ENCODE measurements at places on chromosomes 13 and 19.

- no peak for DNase-seq
These were observed 1.4 kb upstream of the CD37 start for GRCh38 chr19:49333811-49334288.

DNA sequence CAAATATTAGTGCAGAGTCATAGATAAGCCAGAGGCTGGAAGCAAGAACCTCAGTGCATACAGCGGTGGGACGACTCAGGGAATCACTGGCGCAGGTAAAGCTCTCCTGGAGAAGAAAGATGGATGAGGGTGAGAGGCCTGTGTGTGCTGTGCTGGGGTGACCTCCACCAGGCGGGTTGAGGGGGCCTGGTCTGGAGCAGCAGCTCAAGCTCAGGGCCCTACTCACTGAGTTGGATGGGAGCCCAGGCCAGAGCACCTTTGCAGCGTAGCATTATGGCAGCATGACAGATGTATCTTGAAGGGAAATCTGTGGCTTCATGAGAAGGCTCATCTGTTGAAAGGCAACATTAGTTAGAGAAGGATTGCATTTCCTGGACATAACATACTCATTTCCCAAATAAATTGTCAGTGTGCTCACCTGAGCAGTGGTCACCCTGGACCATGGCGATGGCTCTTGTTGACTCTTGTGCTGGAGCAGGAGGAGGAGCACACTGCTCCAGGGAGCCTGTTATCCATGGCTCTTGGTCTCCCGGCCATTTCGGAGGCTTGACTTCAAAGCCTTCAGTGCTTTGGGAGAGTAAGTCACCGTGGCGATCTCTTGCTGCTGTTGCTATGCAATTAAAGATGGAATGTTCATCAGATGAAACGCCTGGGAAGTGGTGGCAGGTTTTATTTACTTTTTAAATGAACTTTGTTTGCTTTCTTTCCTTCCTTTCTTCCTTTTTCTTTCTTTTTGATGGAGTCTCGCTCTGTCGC is 25.0 kb downstream of the HNRNPM start:
- DNase-seq: no peak

DNA sequence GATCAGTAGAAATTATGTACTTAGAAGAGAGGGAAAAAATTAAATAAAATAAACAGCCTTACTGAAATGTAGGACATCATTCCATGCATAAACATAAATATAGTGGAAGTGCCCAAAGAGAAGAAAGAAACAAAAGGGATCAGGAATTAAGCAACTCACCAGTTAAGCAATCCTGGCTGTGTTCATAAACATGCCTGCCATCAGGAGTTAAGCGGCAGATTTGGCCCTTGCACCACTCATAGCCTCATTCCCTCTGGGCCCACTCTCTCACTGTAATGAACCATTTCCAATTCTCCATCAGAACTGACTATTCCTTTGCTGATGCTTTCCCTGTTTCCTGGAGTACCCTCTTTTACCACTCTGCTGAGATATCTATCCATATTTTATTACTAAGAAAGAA is 281.4 kb downstream of the LHFPL6 start:
- DNase-seq: no peak

DNA sequence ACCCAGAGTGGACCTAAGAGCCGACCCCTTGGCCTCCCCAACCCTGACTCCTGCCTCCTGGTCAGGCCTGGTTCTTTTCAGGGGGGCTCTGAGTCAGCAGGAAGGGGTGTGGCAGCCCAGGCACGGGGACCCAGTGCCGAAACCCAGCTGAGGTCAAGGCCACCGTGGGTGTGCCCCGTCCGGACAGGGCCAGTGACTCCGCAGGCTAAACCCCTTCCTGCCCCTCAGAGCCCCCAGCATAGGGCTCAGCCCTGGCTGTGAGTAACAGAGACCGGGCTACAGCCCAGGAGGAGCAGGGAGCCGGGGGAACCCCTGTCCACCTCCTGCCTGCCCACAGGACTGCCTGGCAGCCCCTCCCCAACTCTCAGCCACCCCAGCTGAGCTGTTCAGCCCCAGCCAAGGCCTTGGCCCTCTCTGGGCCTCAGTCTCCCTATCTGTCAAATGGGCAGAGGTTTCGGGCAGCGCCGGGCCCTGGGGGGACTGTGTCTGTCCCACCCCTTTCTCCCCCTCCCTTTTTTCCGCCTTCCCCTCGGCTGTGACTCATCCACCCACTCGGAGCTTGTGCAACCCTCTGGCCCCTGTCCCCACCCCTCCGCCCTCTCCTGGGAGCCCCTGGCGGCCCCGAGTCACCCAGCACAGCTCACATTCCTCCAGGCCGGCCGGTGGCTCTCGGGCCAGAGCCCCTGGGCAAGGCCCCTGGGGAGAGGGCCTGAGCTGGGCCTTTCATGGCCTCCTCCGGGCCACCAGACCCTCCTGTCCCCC is 8.6 kb downstream of the ZBTB7A start:
- no peak for DNase-seq

DNA sequence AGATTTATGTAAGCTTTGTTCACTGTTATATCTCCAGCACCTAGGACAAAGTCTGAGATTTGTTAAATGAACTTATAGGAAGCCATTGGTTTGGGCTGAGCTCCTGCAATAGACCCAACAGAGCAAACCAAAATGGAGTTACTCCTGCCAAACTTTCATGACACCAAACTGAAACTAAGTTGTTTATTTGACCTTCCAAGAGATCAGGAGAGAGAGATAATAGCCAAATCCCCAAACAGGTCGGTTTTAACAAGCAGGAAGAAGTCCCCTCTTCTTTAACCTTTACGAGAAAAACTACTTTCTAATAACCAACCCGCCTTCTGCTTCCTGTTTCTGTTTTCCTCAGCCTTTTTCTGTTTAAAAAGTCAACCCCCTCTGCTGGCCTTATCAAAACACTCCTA is 54.9 kb upstream of the ATP12A start:
- DNase-seq: no peak
